Epithelial cell of proximal tubule (primary cell): ENCODE measurements at places on chromosomes 16 and 17. TPM values are rescaled to one million over a fixed set of nuclear protein-coding genes. Genes with fewer than 3 reads are reported as not detected.

- no peak for DNase-seq
Observed at GRCh38 chr17:36544044-36544306, 744 bp upstream of the GGNBP2 start.

GRCh38 chr16:67165121-67166078, 855 bp downstream of the HSF4 start:
- no peak for DNase-seq

Gene HOXB3
- 22.6 and 49.9 TPM in 2 replicates for total RNA-seq

Gene RNU2-1
- not detected in 2 replicates for total RNA-seq

- DNase-seq: no peak
Observed at GRCh38 chr16:13606804-13607203, 313.1 kb upstream of the ERCC4 start.

Gene AGRP
- total RNA-seq: not detected in 2 replicates

- DNase-seq: no peak
Observed at GRCh38 chr17:247767-248166, 66.3 kb upstream of the DOC2B start.

- no peak for DNase-seq
Observed at GRCh38 chr16:67951485-67951884, 7.6 kb upstream of the LCAT start.

Gene ZSCAN10
- total RNA-seq: not detected in 2 replicates

Gene RAB37
- 0.14 TPM in 1 of 2 replicates, not detected in the other for total RNA-seq
